ENCODE measurements at places on chromosomes 12 and 14.
A peak's percentile ranks its signal among the peaks of the same experiment; 100 is the strongest.

- DNase-seq = no peak
Observed at GRCh38 chr12:4168036-4168435, 105.5 kb upstream of the CCND2 start.

- peak; percentile 85 for DNase-seq
Observed at GRCh38 chr14:99518441-99519346, 37.5 kb downstream of the CCNK start.

GRCh38 chr12:49000346-49000745 lies 1.2 kb upstream of the DDN start:
- no peak for DNase-seq

GRCh38 chr12:98998697-98999299 lies 353.7 kb downstream of the APAF1 start:
- no peak for DNase-seq

DNA sequence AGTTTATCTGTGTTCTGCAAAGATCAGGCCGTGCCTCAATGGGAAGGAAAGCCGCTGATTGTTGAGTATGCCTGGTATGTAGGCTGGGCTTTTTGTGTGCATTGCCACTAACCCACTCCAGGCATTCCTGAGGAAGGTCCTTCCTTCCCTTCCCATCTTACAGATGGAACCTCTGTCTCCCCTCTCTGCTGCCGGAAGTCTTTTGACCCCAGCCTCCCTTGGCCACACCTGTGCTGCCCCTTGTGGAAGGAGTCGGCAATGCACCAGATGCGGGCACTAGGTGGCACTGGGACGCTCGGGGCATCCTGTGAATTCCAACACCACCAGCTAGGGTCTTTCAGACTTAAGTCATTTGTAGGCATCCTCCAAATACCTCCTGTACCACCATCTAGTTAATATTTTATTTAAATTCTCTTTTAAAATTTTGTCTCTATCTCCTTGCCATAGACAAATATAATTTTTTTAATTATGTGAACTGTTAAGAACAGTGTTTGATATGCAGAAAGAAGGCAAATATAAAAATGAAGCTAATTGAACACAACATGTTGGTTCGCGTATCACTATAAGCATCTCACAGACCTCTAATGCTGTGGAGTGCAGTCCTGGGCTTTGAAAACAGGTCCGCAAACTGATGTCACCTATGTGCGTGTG lies 99.6 kb downstream of the RIN3 start:
- DNase-seq = peak; percentile 69

Data from activated CD8-positive, alpha-beta memory T cell treated with anti-CD3 and anti-CD28 coated beads, Interleukin-2, amount 50 U/mL, for 4 hours (primary cell).